Retinal pigment epithelial cell (primary cell): ENCODE measurements at places on chromosomes 4 and X.

DNA sequence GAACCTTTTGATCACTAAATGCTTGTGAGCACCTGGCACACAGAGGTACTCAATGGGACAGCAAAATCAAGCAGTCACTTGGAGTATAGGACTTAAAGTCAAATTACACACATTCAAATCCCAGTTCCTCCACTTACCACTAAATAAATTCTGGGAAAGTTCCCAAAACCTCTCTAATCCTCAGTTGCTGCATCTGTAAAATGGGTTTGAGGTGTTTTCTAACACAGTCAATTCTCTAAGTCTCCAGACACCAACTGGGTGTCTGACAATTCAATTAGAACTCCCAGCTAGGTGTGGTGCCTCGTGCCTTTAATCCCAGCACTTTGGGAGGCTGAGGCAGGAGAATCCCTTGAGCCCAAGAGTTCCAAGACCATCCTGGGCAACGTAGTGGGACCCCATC lies 19.0 kb downstream of the QDPR start:
- no peak for DNase-seq

- no peak for DNase-seq
Measured at GRCh38 chr4:123671636-123672404, 275.2 kb downstream of the SPRY1 start.

GRCh38 chr4:5079581-5079980 lies 28.3 kb downstream of the STK32B start:
- DNase-seq, result no peak

GRCh38 chr4:141132072-141132708 lies 1.1 kb downstream of the RNF150 start:
- no peak for DNase-seq

DNA sequence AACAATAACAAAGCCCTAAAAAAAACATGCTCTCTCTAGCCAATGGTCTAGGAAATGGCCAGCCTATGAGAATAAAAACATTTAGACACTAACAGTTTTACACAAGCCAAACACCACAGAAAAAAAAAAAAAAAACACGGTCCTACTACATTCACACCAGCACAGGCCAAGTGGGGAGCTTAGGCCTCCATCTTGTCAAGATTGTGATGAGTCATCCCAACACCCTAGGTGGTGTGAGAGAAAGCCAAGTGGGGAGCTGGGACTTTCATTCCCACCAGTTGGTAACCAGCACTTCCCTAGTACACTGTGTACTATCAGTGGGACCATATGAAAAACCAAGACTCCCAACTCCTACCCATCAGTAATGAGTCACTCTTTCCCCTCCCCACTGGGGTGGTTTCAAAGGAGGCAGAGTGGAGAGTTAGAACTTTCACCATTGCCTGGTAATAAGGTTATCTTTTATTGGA lies 95.6 kb downstream of the ADAMTS3 start:
- no peak for DNase-seq

GRCh38 chrX:41923978-41924683 lies 777 bp upstream of the CASK start:
- DNase-seq, result no peak

- DNase-seq, result no peak
Measured at GRCh38 chr4:111494971-111495370, 650.3 kb upstream of the FAM241A start.

DNA sequence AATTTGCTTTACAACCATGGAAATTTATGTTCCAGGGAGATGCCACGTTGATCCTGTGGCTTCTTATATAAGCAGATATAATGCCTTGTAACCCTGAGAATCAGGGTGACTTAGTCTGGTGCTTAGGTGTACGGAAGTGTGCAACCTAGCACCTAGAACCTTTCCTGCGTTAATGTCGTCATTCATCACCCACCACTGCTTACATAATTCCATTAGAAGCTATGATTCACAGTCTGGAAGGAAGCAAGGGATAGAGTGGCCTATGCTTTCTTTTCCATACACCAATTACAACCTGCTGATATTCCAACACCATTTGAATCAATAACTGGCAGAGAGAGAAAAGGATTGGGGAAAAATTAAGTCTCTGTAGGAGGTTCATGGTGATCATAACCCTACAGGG lies 17.3 kb upstream of the CXCL8 start:
- DNase-seq, result peak; percentile 77

DNA sequence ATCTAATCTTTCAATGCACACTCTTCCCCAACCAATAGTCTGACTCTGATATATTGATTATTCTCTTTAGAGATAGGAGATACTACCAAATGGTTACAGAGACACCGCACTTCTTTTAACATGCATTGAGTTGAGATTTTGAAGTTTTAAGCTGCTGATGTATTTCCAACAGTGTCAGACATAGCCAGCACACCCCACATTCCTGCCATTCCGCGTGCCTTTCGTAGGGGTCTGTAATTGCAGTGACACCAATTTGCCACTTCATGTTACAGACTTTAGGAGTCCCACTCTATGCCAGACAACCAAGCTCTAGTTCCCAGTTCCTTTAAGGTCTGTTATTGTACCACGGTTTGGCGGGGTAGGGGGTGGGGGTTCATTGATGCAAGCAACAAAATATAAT lies 618.2 kb upstream of the FRG1 start:
- no peak for DNase-seq

- no peak for DNase-seq
Measured at GRCh38 chr4:168737806-168738172, 240.9 kb downstream of the PALLD start.

DNA sequence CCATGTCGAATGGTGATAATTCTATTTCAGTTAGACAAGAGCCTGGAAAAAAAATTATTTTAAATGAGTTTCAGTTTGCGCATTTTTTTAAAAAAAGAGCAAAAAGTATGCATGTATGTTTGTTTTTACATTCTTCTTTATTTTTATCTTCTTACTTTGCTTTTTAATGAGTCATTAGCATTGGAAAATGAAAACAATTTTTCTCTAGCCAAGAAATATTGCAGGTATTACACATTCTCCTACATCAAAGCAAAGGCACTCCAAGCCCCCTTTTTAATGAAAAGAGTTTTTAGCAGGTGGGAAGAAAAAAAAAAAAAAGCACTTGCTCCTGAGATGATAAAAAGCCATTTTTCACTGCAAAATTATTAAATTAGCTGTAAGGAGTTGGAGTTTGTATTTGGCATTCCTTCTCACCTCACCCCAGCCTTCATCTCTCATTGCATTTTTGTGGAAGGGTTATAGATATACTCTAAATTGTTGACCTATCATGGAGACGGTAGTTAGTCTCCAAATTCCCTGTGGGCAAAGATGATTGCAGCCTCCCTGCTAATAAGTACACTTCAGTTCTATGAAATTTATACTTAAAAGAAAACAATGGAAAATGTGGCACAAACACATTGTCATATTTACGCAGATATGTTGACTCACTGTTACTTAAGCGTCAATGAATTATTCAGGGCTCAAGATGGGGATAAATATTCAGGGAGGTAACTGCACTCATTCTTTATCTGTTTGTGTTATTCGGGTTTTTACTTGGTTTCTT lies 43.8 kb downstream of the PALLD start:
- no peak for DNase-seq

DNA sequence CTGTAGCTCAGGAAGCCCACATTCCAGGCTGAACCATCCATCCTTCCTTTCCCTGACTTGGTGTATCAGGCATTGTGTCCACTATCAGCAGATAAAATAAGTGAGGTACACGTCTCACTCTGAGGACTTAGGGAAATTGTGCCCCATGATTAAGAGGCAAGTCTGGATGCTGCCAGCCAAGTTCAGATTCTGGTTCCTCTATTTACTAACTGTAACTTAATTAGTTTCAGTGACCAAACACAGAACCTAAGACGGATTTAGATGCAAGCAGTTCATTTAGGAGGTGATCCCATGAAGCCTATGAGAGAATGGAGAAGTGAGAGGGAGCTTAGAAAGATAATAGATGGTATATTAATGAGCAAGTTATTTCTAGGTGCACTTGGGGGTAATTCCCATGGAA lies 56.6 kb upstream of the PACRGL start:
- DNase-seq, result no peak

GRCh38 chr4:46947541-46947940 lies 38.5 kb upstream of the COX7B2 start:
- DNase-seq, result no peak

GRCh38 chrX:143754183-143754582 lies 33.6 kb upstream of the SPANXN2 start:
- peak; percentile 37 for DNase-seq

DNA sequence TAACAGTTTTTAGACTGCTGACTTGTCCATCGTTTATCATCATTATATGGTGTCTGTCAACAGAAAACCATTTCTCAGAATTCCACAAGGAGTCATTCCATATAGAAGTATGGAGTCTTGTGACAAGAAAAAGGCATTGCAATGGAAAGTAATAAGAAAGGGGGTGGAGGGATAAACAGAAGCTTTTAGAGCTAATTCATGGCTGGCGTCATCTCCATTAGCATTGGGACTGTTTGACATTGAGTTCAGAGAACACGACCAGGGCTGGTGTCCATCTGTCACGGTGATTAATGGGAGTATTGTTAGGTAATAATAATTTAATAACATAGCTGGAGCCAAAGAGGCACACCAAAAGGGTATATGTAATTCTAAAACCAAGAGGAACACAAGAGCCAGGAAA lies 101.9 kb upstream of the SFRP2 start:
- DNase-seq, result no peak

DNA sequence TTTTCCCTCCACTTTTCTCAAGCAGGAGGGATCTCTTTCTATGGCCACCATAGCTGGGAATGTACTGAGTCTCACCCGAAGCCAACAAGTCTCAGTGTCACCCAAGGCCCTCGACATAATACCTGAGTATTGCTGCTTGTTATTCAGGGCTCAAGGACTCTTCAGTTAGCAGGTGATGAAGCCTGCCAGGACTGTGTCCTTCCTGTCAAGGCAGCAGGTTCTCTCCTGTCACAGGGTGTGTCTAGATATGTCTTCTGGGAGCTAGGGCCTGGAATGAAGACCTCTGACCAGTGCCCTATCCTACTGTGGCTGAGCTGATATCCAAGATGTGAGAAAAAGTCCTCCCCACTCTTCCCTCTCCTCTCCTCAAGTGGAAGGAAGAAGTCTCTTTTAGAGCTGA lies 391.0 kb upstream of the DIPK2B start:
- DNase-seq, result no peak

DNA sequence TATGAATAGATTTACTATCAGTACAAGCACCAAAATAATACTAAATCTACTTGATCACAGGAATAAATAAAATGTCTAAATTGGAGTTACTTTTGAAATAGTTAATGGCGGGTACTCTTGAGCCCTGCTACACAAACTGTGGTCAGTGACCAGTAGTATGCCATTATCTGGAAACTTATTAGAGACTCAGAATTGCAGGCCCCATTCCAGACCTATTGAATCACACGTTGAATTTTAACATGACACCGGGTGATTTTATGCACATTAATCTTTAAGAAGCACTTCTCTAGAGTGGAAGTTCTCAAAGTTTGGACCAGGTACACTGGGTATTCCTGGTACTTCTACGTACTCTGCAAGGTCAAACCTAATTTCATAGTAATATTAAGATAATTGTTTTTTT lies 660.0 kb upstream of the POU3F4 start:
- DNase-seq, result no peak

- DNase-seq, result no peak
Measured at GRCh38 chrX:121050781-121051180, 3.4 kb downstream of the GLUD2 start.

- no peak for DNase-seq
Measured at GRCh38 chr4:177349191-177349590, 39.5 kb downstream of the NEIL3 start.

DNA sequence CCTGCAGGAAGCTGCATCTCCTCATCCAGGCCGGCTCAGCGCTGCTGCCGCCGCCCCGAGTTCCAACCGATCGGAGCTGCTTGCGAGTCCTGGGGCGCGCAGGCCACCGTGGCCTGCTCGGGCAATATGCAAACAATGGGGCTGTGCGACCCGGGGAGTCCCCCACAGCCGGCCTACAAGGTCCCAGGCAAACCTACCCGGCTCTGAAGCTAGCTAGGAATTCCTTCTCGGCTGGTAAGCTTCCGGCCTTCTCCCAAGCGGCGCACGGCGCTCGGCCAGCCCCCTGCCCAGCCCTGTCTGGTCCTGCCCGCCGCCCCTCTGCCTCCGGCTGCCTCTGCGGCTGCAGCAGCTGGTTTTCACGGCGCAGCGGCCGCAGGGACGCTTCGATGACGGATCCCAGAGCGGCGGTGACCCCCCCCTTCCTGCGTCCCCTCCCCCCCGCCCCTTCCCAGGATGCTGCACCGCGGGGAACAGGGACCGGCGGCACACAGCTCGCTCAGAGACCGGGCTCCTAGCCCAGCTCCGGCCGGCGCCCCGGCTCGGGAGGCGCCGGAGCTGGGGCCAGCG lies 59.4 kb downstream of the TSC22D3 start:
- no peak for DNase-seq

DNA sequence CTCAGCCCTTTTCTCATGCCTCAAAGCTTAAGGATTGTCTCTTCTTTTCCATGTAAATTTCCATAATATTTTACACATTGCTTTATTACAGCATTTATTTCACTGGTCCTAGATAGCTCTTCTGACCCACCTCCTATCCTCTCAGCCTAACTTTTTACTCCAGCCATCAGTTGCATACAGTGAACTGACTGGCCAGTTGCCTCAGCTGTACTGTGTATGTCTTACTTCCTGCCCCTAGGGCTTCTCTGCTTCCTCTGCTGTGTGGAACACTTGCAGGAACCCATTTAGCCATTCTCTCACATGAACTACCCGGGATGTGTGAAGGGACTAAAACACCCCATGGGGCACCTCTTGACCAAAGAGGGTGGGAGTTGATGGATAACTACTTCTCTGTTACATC lies 18.0 kb downstream of the C4orf33 start:
- DNase-seq, result no peak

DNA sequence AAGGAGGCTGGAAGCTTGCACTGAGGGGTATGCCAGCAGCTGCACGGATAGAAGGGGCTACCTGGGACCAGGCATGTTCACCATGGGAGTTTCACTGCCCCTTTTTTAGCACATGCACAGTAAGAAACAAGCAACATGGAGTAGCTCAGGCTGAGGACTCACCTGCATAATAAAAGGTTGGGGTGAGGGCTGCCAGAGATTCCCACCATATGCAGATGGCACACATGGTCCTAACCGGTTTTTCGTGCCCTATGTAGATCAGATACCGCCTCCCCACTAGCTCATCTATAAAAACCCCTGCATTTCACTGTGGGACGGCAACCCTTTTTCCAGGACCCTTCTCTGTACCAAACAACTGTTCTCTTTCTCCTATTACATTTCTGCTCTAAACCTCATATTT lies 97.0 kb upstream of the LANCL3 start:
- DNase-seq, result no peak

DNA sequence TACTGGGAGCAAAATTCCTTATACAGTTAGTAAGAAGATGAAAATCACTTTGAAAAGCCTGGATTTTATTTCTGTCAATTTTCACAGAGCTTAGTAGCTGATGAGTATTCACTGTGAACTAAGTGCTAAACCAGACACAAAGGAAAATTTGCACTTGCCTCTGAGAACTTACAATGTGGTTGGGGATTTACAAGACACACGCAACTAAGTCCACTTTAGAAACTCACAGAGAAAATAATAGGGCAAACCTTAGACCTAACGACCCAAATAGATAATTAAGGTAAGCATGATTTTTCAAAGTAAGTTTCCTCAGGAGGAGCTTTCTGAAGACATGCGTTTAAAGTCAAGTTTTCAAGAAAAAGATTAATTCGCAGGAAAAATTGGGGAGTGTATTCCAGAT lies 708.9 kb downstream of the ADGRL3 start:
- no peak for DNase-seq

- DNase-seq, result peak; percentile 87
Measured at GRCh38 chr4:186624951-186625350, 69.6 kb upstream of the MTNR1A start.

- no peak for DNase-seq
Measured at GRCh38 chrX:48498374-48498809, 10.4 kb upstream of the PORCN start.
